CD8-positive, alpha-beta T cell (primary cell): ENCODE measurements at places on chromosomes 5 and 9. TPM values are rescaled to one million over a fixed set of nuclear protein-coding genes. Genes with fewer than 3 reads are reported as not detected.

The EFNA5 gene
- not detected for total RNA-seq

The GHR gene
- total RNA-seq, result not detected

The GAPT gene
- total RNA-seq, result not detected

The UNC5A gene
- total RNA-seq, result not detected

The SLC6A19 gene
- total RNA-seq, result not detected

The PRDM9 gene
- not detected for total RNA-seq

The RELL2 gene
- 9.8 TPM for total RNA-seq

The PCDHAC1 gene
- total RNA-seq, result not detected

The OSMR gene
- not detected for total RNA-seq

The HMCN2 gene
- not detected for total RNA-seq

The WDR38 gene
- not detected for total RNA-seq

The TRIM23 gene
- 27.6 TPM for total RNA-seq

The TSSK1B gene
- not detected for total RNA-seq

The CORO2A gene
- total RNA-seq, result 6.7 TPM

DNA sequence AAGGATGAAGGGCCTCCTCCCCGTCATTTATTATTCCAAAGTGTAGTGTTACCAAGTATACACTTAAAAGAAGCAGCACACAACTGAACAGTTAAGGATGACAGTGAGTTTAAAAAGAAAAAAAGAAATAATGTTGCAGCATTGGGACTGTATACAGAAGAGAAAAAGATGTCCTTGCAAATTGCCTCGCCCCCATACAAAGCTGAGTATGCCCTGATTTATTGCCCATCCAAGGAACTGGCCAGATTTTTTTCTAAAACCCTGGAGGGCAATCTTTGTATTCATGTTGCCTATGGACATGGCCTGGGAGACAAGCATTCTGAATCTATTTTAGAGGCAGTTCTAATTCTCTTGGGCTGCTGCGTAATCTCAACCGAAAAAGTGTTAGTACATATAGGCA lies 182.7 kb upstream of the NR4A3 start:
- no peak for DNase-seq

DNA sequence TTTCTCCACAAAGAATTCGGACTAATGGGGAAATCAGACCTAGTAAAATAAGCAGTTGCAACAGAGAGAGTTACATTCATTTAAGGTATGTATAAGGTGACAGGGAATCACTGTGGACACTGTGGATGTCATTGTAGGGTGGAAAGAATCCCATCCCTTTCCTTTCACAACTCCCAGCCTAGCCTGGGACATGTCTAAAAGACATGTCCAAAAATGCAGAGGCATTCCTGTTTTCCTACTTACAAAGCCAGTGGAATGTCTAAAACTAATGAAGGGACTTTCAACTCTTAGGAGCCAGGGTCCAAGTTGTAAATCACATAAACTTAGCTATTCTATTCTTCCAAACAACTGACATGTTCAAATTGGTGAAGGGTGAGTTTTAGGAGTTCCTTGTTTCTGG lies 511.0 kb downstream of the PRELID2 start:
- no peak for DNase-seq

GRCh38 chr9:12847561-12847960 lies 72.7 kb downstream of the LURAP1L start:
- no peak for DNase-seq

GRCh38 chr9:118522093-118523028 lies 818.2 kb downstream of the TLR4 start:
- DNase-seq, result no peak

DNA sequence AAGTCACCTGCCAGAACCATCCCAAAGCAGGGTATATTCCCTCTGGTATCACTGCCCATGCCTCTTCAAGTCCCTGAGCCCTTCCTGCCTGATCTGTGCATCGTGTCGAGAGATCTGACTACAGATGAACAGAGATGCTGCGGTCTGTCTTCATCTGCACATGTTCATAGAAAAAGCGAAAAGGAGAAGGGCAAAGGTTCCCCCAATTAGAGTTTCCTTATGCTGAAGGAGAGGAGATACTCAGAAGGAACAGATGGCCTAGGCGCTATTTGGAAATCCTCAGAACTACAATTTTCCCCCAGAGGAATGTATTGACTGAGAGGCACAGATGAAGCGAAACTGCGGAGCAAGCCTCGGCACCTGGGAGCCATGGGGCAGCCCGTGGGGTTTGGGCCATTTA lies 170.9 kb downstream of the SEC61B start:
- no peak for DNase-seq

- DNase-seq, result no peak
Measured at GRCh38 chr5:44089424-44090144, 299.6 kb downstream of the FGF10 start.

GRCh38 chr5:178106086-178106485 lies 7.2 kb upstream of the N4BP3 start:
- DNase-seq, result no peak

GRCh38 chr5:116765441-116765840 lies 190.8 kb upstream of the SEMA6A start:
- no peak for DNase-seq

- no peak for DNase-seq
Measured at GRCh38 chr9:14909961-14910805, at the start of gene FREM1. FREM1 (minus strand) TSS chr9:14910428; CDS start chr9:14868977, 41,451 bp downstream.

GRCh38 chr9:110923601-110924000 lies 114.7 kb downstream of the LPAR1 start:
- no peak for DNase-seq

- no peak for DNase-seq
Measured at GRCh38 chr5:154824070-154824469, 26.3 kb downstream of the FAXDC2 start.

DNA sequence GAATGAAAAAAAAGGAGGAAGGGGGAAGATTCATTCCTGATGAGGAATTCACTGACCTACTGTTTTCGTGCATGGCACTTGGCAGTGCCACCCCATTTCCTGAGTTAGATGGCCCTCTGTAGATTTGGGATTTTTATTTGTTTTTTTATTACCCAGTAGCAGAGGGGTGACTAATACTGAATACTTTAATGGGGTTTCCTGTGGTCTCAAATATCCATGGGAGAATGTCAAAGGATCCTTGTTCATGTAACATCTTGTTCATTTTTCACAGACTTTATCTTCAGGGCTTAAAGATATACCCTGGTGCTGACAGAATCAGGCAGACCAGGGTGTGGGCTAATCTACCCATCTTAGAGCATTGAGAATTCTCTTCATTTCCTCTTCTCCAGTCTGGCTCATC lies 93.0 kb downstream of the MAMDC2 start:
- DNase-seq, result no peak

GRCh38 chr5:160699301-160699700 lies 152.7 kb downstream of the ATP10B start:
- no peak for DNase-seq

DNA sequence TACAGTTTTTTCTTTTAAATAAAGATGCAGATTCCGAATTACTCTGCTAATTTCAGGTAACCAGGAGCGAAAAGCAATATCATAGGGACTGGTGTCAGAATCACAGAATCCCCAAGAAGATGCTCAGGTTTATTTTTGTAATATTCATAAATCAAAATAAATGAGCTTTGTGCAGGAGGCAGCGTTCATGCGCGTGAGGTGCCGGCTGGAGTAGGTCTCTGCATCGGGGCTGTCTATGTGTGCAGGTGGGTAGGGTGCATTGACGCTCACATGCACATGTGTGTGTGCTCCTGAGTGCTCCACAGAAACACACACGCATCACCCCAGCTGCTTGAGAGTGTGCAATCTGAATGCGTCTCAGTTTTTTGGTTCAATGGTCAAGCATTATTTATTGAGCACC lies 226.4 kb downstream of the PBX3 start:
- no peak for DNase-seq

- no peak for DNase-seq
Measured at GRCh38 chr5:175015028-175015685, 290.8 kb downstream of the MSX2 start.

- no peak for DNase-seq
Measured at GRCh38 chr5:142363619-142363963, 38.8 kb upstream of the SPRY4 start.

DNA sequence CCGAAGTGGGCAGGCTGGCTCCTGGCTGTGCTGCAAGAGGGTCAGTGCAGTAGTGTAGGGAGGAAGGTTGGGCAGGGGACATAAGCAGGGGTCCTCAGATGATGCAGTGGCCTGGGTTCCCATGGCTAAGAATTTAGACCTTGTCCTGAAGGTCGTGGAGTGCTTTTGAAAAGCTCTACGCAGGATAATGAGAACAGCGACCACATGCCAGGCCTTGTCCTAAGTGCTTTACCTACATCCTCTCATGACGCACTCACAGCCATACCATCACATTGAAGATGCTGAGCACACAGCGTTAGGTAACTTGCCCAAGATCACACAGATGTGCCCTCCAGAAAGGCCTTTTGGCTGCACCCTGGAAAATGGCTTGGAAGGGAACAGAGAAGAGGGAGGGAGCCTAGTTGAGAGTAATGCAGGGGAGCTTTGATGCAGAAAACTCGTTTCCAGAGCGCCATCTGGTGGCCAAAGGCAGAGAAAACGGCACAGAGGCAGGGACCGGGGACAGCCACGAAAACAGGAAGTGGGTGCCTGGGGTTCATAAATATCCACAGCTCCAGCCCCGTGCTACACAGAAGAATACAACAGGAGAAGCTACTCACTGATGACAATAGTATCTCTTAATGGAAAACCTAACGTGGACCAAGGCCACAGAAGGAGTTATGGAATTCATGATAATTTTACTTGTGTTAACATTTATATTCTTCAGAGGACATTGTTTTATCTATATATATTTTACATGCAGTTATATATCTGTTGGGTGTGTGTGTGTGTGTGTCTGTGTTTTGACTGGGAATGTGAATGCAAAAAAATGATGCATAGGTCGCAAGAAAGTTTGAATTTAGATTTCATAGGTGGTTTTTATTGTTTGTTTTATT lies 2.7 kb upstream of the PCDH12 start:
- DNase-seq, result peak; percentile 91

DNA sequence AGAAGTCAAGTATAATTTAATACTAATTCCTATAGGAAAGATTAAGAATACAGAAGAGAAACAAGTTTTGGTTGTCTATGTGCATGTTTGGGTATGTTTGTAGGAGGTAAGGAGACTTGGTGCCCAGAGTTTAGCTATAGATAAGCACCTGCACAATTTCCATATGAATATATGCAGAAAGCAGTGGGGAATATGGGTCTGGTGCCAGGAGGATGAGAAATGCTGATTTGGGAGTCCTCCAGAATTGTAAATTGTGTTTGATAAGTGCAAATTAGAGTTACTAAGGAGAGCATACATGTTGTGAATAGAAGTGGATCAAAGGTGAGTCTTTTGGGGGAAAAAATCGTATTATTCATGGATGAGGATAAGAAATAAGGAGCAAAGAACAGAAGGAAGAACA lies 653.1 kb downstream of the EFNA5 start:
- DNase-seq, result no peak

DNA sequence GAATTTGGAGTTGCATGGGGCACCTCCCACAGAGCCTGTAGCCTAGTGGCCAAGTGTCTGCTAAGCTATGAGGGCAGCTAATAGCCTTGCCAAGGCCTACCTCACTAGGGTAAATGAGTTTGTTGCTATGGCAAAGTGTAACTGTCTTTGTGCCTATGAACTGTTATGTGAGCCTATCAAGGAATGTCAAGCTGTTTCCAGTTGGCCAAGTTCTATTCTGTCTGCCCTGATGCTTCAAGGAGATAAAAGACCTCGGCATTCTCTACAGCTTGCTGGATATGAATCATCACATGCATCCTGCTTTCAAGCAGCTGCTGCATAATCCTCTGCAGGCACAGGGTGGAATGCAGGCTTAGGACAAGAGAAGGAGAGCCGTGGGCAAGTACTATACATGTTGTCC lies 69.8 kb upstream of the CCDC112 start:
- no peak for DNase-seq
